ENCODE measurements at places on chromosomes 2 and 18.

GRCh38 chr2:240519396-240520129 is 38.2 kb downstream of the ANKMY1 start:
- DNase-seq: no peak

GRCh38 chr2:71261534-71261933 is 34.6 kb upstream of the PAIP2B start:
- DNase-seq: no peak

- no peak for DNase-seq
Measured at GRCh38 chr2:143422681-143423080, 293.5 kb downstream of the ARHGAP15 start.

- no peak for DNase-seq
Measured at GRCh38 chr2:141848191-141848590, 282.6 kb downstream of the LRP1B start.

DNA sequence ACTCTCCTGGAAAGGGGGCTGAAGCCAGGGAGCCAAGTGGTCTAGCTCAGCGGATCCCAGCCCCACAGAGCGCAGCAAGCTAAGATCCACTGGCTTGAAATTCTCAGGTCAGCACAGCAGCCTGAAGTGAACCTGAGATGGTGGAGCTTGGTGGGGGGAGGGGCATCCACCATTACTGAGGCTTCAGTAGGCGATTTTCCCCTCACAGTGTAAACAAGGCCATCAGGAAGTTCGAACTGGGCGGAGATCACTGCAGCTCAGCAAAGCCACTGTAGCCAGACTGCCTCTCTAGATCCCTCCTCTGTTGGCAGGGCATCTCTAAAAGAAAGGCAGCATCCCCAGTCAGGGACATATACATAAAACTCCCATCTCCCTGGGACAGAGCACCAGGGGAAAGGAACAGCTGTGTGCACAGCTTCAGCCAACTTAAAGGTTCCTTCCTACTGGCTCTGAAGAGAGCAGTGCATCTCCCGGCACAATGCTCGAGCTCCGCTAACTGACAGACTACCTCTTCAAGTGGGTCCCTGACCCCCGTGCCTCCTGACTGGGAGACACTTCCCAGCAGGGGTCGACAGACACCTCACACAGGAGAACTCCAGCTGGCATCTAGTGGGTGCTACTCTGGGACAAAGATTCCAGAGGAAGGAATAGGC is 282.3 kb upstream of the EPC2 start:
- no peak for DNase-seq

DNA sequence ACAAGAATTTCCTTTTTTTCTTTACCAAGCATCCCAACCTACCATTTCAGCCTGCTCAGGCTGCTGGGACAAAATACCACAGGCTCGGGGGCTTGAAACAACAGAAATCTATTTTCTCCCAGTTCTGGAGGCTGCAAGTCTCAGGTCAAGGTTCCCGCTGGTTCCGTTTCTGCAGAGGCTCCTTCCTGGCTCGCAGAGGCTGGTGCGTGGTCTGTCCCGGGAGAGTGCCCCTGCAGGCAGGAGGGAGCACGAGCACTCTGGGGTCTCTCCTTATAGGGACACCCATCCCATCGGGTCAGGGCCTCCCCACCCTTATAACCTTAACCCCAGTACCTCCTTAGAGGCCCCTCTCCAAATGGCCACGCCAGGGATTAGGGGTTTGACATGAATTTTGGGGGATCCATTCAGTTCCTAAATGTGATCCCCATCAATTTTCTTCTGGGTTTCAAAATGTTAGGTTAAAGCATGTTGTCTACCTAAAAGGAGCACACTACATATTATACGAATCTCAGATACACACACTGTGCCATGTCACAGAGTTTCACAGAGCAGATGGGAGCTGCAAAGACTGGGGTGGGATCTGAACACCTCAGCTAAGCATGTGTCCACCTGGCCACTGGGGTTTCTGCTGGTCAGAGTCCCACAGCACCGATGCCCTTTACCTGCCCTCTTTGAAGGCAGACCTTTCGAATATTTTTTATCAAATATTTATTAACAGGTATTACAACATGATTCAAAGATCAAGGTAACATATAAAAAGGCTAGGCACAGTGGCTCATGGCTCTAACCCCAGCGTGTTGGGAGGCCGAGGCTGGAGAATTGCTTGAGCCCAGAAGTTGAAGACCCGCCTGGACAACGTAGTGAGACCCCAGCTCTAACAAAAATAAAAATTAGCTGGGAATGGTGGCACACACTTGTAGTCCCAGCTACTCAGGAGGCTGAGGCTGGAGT is 17.6 kb upstream of the ADI1 start:
- DNase-seq: no peak

GRCh38 chr18:9069601-9070000 is 32.9 kb upstream of the NDUFV2 start:
- no peak for DNase-seq

DNA sequence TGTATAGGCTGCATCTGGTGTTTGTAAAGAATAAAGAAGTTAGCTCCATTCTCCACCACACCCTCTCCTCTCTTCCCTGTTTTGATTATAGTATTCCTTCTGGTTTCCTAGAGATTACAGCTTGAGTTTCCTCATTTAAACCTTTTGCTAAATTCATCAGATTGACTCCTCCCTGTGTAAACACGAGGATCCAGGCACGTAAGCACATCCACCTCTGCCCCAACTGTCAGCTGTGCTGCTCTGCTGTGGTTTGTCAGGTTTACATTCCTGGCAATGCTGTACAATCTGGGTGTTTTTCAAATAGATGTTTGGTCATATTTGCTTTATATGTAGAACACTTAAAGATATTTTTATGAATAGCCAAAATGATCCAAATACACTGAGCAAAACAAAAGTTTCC is 302.8 kb downstream of the PTGR3 start:
- DNase-seq: no peak

GRCh38 chr2:100548771-100549170 is 14.0 kb upstream of the PDCL3 start:
- DNase-seq: no peak

- no peak for DNase-seq
Measured at GRCh38 chr2:175241691-175242090, 60.2 kb upstream of the ATP5MC3 start.
